H7 (cell line): ENCODE measurements at places on chromosomes 4 and X.

GRCh38 chrX:130120321-130120731, 10.0 kb upstream of the ELF4 start:
- DNase-seq = peak; percentile 91

DNA sequence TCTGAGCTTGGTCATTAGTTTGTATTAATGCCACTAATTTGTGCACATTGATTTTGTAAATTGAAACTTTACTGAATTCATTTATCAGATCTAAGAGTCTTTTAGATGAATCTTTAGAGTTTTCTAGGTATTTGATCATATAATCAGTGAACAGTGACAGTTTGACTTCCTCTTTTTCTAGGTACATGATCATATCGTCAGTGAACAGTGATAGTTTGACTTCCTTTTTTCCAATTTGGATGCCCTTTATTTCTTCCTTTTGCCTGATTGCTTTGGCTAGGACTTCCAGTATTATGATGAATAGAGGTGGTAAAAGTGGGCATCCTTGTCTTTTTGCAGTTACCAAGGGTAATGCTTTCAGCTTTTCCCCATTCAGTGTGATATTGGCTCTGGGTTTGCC, 421.4 kb upstream of the CPXCR1 start:
- DNase-seq = no peak

- DNase-seq = no peak
Observed at GRCh38 chr4:122710434-122711308, 21.8 kb upstream of the BBS12 start.

DNA sequence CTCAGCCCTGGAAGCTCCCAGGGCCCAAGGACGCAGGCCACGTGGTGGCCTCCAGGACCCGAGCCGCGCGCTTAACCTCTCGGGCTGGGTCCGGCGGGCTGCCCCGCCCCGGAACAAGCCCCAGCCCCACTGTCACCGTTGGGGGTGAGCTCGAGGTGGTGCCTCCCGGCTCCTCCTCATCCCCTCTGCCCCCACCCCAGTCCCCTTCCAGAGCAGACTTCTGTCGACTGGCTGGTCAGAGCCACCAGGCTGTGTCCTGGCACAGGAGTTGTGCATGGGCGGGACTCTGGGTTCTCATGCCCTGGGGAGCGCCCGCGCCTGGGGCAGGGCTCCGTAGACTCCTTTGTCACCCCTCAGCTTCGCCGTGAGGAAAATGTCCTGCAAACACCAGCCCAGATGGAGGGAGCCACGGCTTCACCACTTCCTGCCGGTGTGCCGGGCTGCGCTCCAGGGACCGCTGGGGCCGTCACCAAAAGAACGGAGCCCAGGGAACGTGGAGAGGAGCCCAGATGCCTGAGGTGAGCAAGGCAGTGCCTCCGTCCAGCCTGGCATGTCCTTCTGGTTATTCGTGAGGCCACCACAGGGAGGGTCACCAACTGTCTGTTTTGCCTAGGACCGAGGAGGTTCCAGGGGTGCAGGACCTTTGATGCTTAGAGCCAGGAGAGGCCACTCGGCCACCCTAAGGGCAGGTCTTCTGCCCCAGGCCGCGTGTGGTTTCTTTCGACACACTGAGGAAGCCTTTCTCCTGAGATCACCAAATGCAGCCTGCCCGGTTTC, 7.1 kb upstream of the RGS12 start:
- DNase-seq = peak; percentile 41

DNA sequence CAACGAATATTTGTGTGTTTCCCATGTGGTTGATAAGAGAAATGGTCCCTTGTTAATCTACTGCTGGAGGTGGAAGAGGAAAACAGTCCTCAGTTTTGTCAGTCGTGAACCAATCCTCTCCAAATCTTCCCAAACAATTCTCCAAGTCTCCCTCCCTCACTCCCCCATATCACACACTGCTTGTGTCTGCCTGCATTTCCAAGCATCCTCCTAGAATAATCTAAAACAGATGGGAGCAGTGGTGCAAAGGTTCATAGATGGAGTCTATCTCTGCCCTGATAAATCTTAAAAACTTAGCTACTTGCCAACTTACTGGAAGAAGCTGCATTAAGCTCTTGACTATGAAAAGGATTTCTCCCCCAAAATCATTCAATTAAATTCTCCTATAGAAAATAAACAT, 43.7 kb upstream of the SH3KBP1 start:
- DNase-seq = no peak

DNA sequence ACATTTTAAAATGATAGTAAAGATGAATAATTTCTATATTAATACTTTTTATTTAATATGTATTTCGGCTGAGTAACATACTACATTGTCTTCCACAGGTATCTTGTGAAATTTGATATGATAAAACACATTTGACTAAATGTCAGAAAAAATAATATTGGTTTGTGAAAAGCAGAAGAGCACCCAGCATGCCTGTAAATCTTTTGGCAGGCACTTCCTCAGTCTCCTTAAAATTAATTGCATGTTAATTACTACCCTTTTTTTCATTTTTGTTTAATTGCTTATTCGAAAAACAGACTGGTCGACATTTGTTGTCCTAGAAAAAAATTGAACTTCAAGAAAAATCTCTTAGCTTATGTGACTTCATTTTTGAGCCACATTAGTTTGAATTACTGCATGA, 40.6 kb downstream of the CLCN3 start:
- no peak for DNase-seq

GRCh38 chr4:27819246-27819645, 958.6 kb downstream of the STIM2 start:
- no peak for DNase-seq

GRCh38 chr4:182826391-182826790, 90.8 kb downstream of the DCTD start:
- peak; percentile 43 for DNase-seq

DNA sequence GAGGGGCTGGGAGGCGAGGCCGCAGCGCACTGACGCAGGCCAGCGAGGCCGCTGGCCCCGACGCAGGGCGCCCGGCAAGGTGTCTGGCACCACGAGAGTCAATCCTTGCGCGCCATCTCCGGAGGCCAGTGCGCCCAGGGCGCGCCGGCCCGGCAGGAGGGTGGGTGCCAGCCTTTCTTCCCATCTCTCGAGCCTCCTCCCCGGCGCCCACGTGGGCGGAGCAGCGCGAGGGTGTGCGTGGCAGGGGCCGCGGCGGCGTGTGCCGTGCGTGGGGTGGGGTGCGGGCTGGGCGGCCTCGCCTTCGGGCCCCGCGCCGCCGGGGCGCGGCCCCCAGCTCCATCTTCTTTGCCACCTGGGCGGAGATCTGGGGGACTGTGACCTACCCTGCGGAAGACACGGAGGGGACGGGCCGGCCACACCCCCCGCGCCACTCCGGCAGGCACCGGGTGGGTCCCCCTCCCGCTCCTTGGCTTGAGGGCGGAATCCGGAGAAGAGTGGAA, 877 bp downstream of the JAKMIP1 start:
- peak; percentile 79 for DNase-seq

- peak; percentile 70 for DNase-seq
Observed at GRCh38 chr4:151250706-151251105, 26.3 kb upstream of the PRSS48 start.

DNA sequence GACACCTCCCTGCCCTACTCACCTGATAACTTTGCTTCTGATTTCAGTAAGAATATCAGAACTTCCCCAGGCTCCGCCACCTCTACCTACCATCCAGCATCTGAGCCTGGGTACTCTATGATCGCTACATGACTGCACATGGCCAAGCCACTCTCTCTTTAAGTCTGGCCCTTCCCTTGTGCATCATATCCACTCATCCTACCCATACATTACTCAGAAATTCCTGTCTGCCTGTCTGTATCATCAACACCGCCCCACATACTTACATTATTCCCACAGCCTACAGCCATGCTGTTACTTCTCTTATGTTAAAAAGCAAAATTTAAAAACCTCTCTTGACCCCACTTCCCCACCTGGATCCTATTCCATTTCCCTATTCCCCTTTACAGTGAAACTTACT, 84.7 kb downstream of the SCD5 start:
- no peak for DNase-seq

GRCh38 chr4:55326629-55327028, 19.4 kb upstream of the SRD5A3 start:
- no peak for DNase-seq

GRCh38 chr4:38173935-38174518, 213.8 kb downstream of the PTTG2 start:
- no peak for DNase-seq

DNA sequence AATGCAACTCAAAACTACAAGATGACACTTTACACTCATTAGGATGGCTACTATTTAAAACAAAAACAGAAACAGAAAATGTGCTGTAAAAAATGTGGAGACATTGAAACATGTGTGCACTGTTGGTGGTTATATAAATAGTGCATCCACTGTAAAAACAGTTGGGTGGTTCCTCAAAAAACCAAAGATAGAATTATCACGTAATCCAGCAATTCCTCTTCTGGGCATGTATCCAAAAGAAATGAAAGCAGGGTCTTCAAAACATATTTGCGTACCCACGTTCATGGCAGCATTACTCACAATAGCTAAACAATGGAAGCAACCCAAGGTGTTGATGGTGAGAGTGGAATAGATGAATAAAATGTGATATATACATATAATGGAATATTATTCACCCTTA, 967.2 kb downstream of the TRAM1L1 start:
- no peak for DNase-seq

- no peak for DNase-seq
Observed at GRCh38 chr4:182225257-182225852, 17.8 kb upstream of the TENM3 start.

- DNase-seq = no peak
Observed at GRCh38 chrX:119676949-119677653, 15.9 kb downstream of the SEPTIN6 start.

GRCh38 chrX:1528186-1528883, 8.7 kb downstream of the P2RY8 start:
- DNase-seq = no peak

DNA sequence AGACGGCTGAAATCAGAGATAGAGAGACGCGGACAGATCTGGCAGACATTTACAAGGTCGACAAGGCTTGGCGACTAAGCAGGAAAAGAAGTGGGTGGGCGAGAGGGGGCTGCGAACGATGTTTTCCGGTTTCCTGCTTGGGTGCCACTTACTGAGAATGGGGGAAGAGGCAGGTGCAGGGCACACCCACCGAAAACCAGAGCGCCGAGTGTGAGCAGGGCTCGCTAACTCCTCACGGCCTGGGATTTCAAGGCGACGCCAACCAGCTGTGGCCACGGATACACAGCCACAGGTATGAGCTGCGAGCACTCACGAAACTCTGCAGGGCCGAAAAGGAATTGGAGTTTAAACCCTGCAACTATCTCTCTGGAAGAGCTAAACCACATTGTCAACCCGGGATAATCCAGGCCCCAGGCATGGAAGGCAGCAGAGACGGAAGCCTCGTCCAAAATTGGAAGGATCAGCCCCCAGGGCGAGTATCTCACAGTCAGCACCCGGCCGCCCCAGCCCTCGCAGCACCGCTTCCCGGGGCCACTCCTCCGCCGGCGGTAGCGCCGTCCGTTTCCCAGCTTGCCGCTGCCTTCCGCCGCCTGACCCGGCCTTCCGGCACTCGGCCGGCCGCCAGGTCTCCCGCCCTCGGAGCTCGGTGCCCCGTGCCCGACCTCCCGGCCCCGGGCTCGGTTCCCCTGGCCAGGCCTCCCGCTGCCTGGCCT, 778 bp downstream of the CASP3 start:
- peak; percentile 57 for DNase-seq

- no peak for DNase-seq
Observed at GRCh38 chr4:54073271-54073880, 9.0 kb upstream of the CHIC2 start.

DNA sequence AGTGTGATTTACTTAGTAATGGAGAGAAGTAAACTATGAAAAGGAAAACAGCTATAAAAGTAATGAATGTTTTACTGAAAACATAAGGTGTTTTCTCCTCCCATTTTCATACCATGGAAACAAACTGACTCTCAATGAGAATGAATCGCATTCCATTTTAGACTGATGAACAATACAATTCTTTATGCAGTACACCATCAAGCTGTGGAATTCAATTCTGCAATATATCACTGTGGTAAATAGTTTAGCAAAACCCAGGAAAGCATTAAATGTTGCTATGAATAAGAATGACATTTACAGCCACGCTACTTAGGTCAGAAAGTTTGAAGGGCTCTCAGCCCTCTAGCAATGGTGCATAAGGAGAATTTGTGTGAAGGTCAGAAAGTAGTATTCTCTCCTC, 7.4 kb downstream of the DCAF8L2 start:
- DNase-seq = no peak

DNA sequence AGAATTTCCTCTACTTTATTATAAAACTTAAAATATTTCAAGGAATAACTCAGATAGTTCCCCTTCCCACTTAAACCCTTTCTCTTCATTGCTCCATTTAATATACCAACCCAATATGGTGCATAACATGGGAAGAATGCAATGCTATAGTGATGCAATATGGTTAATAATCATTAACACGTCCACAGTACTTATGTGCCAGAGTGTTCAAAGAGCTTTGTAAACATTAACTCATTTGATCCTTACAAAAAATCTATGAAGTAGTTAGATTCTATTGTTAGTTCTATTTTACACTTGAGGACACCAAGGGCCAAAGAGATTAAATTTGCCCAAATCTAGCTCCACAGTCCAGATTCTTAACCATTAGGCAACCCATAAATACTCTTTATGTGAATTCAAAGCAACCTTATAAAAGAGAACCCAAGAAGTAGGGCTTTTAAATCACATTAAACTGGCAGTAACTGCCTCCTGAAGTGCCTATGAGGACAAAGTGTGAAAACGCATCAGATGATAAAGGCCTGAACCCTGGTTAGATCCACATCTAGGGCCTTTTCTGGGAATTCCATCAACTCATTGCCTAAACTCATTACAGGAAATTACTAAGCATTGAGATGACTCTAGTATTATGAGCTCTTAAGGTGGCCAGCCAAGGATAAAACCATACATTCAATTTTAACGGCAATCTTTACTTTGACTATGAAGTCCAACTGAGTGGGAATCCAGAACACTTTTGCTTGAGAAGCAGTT, 94.3 kb downstream of the AREG start:
- DNase-seq = no peak

DNA sequence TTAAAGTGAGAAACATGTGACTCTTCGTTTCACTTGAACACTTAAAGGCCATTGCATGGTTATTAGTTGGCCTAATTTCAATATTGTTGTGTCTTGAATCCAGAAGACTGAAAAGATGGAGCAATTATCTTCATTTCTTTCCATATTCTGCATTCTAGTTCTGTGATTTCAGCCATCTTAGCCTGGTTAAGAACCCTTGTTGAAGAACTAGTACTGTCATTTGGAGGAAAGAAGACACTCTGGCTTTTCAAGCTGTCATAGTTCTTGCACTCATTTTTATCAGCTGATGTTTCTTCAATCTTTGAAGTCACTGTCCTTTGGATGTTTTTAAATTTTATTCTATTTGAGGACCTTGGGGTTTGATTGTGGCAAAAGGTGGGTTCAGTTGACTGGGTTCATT, 81.6 kb downstream of the MTMR8 start:
- no peak for DNase-seq

DNA sequence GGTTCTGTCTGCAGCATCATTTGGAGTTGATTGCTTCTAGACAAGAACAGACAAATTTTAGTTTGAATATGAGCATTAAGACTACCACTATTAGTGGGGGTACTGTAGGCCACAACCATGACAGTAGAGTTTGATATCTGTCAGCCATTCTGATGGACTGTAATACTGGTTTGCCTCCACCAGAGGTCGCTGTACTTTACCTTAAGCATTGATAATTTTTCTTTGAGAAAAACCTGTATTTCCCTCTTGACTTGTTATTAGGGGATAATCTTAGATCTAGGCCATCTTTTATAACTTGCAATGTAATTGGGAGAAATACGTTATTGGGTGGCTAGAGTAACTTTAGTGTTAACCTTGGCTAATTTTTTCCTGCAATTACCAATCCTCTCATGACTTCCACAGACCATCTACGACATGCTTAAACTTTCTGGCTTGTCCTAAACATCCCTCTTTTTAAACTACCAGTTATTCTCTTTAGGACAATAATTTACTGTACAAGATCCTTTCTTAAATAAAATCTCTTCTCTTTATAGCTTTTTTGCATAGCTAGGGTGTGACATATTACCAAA, 562.4 kb downstream of the MAGEB5 start:
- DNase-seq = no peak
